ENCODE measurements at places on chromosomes 6 and 20. TPM values are rescaled to one million over a fixed set of nuclear protein-coding genes. Genes with fewer than 3 reads are reported as not detected.

The E2F1 gene
- polyA plus RNA-seq, result not detected

The RAB44 gene
- polyA plus RNA-seq, result not detected

The DNAH8 gene
- polyA plus RNA-seq, result not detected

The NOTCH4 gene
- 10.0 TPM for polyA plus RNA-seq

The KIF3B gene
- 6.7 TPM for polyA plus RNA-seq

The PKIB gene
- polyA plus RNA-seq, result not detected

The PRSS16 gene
- polyA plus RNA-seq, result not detected

The PAX1 gene
- polyA plus RNA-seq, result not detected

The DEFB132 gene
- polyA plus RNA-seq, result not detected

The GPANK1 gene
- polyA plus RNA-seq, result 23.9 TPM

The FOXF2 gene
- not detected for polyA plus RNA-seq

The CCN6 gene
- not detected for polyA plus RNA-seq

The BPIFB2 gene
- not detected for polyA plus RNA-seq

The ECT2L gene
- not detected for polyA plus RNA-seq

The KIAA0408 gene
- polyA plus RNA-seq, result not detected

The XKR7 gene
- not detected for polyA plus RNA-seq

The CCN2 gene
- not detected for polyA plus RNA-seq

The TTPAL gene
- polyA plus RNA-seq, result 16.2 TPM

The CNKSR3 gene
- not detected for polyA plus RNA-seq

The HAO1 gene
- polyA plus RNA-seq, result not detected

The SNAP91 gene
- polyA plus RNA-seq, result not detected

The EYA2 gene
- not detected for polyA plus RNA-seq

The VNN1 gene
- 0.10 TPM for polyA plus RNA-seq

The GSTA1 gene
- polyA plus RNA-seq, result not detected

The PACRG gene
- polyA plus RNA-seq, result not detected

The TCF21 gene
- polyA plus RNA-seq, result not detected

The ESF1 gene
- polyA plus RNA-seq, result 8.7 TPM

The POU3F2 gene
- polyA plus RNA-seq, result not detected

The IL17A gene
- polyA plus RNA-seq, result 0.13 TPM

The RNF144B gene
- 3.4 TPM for polyA plus RNA-seq

The FAM110A gene
- 8.9 TPM for polyA plus RNA-seq

The MYT1 gene
- polyA plus RNA-seq, result not detected

The PHACTR3 gene
- not detected for polyA plus RNA-seq

The ERVFRD-1 gene
- 0.15 TPM for polyA plus RNA-seq

The NELFE gene
- polyA plus RNA-seq, result 59.1 TPM

The CST1 gene
- not detected for polyA plus RNA-seq

The ESR1 gene
- polyA plus RNA-seq, result not detected

The EPHA7 gene
- polyA plus RNA-seq, result not detected

All from naive B cell (primary cell).